ENCODE measurements at places on chromosomes 3 and 15.

DNA sequence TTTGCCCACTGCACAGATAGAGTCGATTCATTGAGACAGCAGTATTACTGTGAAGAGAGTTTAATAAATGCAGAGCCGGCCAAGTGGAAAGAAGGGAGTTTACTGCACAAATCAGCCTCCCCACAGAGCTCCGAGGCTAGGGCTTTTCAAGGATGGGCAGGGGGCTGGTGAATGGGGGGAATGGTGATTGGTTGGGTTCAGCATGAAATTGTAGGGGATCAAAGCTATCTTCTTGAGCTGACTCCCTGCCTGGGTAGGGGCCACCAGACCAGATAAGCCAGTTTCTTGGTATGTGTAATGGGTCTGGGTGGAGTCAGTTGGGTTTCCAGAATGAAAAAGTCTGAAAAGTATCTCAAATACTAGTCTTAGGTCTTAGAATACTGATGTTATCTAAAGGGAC lies 66.6 kb downstream of the SYNPR start:
- no peak for DNase-seq

DNA sequence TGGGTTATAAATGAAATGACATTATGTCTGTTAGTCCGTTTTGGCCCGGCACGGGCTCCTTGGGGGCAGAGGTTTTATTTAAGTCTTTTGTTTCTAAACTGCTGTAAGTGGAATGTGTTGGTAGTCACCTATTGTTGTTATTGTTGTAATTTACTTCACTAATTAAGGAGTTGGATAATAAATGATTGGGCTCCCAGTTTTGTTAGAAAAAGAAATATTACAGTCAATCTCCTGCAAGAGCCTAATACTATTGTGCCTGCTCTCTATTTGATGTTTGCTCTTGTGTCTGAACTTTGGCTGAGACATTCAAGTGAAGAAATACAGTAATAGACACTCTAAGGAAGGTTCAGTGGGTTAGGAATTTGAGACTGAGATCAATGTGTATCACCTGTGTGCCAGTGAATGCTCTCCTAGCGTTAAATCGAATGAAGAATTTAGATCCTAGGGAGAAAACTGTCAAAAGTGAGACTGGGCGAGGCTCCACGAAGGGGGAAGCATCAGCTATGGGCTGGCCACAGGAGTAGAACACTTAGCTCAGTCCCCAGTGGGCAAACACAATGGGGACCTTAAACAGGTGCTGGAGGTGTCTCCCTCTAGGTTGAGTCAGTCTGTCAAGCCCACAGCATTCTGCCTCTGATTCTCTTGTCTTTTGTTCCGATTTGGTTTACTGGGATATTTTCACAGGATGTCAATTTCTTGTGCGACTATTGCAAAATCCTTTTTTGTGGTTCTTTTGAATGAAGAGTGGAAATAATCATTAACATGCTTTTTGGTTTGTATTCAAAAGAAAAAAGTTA lies 1.2 kb downstream of the ROBO2 start:
- no peak for DNase-seq

DNA sequence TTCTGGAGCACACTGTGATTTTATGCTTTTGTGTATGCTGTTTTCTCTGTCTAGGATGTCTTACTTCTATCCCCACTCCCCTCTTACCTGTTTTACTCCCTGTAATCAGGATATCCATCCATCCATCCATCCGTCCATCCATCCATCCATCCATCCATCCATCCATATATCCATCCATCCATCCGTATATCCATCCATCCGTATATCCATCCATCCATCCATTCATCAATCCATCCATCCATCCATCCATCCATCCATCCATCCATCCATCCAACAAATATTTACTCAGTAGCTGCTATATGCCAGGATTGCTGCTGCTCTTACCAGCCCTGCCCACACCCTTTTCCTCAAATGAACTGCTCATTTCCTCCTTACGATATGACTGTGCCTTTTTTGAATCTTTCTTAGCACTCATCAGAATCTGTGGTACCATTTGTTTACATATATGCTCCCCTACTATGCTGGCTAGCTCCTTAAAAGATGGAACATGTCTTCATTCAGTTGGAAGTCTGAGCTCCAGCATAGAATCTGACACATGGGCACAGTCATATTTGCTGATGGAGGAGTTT lies 35.2 kb downstream of the USP13 start:
- DNase-seq, result no peak

DNA sequence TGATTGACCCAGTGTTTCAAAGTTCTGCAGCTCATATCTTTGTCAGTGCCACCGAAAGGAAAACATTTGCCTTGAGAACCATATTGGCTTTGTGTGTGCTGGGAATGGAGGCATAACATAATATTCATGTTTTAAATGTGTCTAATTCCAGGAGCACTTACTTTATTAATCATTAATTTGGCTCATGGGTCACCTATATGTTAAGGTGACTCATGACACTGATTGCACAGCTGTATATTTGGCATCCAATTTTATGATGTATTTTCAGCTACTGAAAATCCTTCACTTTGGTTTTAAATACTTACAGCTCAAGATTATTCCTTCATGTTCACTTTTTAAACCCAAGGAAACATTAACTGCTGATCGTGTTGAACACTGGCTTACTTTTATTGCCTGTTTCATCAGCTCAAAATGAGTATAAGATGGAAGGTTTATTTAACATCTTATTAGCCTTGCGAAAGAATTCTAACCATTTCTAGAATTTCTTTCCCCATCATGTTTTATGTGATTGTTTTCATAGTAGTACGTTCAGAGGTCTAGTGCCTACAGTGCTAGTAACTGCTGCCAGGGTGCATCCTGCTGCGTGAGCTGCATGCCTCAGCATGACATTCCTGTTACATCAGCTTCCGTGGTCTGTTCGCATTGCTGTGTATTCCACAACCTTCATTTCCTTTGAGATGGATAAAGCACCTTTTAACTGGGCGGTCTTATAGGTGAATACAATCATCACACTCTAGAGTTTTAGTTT lies 63.7 kb downstream of the LRCH3 start:
- DNase-seq, result no peak

DNA sequence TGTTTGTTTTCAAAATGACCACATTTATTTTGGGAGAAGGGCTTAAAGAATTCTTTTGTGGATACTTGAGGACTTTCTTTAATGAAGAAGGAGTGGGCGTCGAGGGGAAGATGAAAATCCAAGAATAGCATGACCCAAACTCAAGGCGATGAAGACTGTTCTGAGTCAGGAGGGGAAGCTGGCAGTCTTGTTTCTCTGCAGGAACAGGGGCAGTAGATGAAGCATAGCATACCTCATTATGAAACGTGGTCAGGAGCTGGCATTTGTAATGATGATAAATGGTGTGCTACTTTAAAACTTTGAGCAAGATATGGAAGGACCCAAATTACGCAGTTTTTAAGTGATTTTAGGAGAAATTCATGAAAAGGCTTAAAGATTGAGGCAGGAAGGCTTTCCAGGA lies 549.0 kb downstream of the IGSF11 start:
- DNase-seq, result no peak

Measured in memory B cell (primary cell).